ENCODE measurements at places on chromosomes 12 and 14.

- DNase-seq, result no peak
Measured at GRCh38 chr12:41407232-41407799, 219.2 kb downstream of the PDZRN4 start.

- DNase-seq, result no peak
Measured at GRCh38 chr14:94769391-94770250, at the start of gene GSC. Gene GSC, minus strand, starts transcription at chr14:94770113. Its CDS starts 98 bp downstream, at chr14:94770015.

DNA sequence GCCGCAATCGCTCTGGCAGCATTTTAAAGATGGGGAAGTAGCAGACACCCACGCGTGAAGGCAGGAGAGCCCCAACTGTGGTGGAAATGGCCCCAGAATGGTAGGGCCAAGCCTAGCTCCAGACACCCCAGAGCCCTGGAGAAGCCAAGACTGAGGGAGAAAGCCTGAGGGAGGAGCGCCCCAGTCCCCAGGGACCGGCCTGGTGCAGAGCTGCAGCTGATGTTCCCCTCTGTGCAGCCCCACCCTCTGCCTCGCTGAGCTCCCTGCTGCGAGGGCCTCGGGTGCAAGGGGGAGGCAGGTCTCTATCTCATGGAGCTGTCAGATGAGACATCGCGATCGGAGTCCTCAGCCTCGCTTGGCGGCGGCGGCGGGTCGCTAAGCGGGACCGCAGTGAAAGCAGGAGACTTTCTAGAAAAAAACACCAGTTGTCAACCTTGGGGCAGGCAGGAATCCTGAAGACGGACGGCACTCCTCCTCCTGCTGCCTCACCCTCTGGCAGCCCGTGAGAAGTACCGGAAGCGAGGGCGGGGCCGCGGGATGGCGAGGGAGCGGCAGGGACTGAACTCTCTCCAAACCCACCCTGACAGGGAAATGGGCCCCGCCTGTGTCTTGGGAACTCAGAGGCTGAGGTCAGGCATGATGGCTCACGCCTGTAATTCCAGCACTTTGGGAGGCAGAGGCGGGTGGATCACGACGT is 6.0 kb downstream of the GAPDH start:
- no peak for DNase-seq

GRCh38 chr12:93819050-93819491 is 141.9 kb downstream of the CRADD start:
- peak; percentile 84 for DNase-seq

GRCh38 chr14:68703093-68703492 is 89.8 kb downstream of the ZFP36L1 start:
- DNase-seq, result no peak

DNA sequence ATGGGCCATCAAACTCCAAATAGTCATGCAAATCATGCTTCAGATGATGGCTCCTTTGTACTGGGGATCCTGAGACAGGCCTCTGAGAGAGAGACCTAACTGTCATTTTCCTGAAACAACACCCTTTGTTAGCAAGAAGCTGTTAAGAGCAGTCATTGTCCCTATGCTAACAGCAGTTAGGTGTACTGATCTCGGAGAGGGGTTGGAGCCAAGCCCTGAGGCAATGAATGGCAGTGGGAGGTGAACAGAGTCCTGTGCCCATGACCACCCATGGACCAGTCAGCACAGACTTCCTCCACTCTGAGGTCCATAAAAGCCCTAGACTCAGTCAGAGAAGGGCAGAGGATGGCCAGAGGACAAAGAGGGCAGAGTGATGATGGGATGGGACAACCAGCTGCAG is 747.6 kb upstream of the LRFN5 start:
- DNase-seq, result no peak

DNA sequence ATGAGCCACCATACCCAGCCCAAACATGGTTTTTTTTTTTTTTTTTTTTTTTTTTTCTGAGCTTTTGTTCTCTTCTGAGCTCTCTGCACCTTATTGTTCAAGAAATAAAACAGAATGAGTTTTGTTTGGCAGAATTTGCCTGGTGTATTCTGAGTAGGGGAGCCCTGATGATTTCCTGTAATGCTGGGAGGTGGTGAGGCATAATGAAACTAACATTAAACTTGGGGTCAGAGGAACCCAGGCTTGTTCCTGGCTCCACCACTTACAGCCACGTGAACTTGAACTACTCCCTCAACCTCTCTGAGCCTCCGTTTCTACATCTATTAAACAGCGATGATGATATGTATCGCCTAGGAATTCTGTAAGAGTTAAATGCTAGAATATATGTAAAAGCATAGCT is 276.3 kb upstream of the CRY1 start:
- no peak for DNase-seq

DNA sequence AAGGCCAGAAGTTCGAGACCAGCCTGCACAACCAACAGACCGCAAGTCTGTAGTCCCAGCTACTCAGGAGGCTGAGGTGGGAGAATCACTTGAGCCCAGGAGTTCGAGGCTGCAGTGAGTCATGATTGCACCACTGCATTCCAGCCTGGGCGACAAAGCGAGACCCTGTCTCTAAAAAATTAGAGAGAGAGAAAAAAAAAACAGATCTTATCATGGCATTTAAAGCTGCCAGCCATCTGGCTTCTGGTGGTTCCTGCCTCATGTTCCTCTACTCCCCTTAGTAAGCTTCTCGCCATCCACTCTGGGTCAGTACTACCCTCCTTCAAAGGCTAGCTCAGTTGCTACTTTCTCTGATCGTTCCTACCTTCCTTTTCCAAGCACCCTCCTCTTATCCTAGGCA is 16.1 kb downstream of the CLSTN3 start:
- DNase-seq, result no peak

DNA sequence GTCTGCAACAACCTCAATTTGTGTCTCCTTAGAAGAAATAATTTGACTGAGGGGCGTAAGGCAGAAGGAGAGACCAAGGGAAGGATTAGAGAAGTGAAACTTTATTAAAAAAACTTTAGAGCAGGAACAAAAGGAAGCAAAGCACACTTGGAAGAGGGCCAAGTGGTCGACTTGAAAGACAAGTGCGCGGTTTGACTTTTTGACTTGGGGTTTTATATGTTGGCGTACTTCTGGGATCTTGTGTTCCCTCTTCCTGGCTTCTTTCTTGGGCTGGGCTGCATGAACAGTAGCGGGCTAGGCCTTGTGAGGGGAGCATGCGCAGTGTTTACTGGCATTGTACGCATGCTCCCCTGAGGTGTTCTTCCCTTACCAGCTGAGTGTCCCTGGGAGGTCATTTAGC is 369.3 kb upstream of the DCN start:
- no peak for DNase-seq

GRCh38 chr12:56836800-56837663 is 73.9 kb downstream of the HSD17B6 start:
- no peak for DNase-seq

DNA sequence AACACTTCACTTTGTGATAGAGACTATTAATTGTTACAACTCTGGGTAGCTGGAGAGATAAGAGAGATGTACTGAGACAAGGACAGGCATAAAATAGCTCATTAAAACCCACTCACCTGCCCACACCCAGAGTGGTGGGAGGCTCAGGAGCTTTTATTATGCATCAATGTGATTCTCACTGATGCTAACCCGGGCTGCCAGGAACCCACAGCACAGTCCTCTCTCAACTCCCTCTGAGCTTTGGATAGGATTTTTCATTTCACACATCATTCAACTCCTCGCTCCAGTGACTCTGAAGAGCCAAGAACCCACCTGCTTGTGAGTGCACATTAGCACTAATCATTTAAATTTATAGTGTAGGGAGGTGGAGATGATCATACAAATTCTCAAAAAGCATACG is 827.9 kb downstream of the FLRT2 start:
- no peak for DNase-seq

DNA sequence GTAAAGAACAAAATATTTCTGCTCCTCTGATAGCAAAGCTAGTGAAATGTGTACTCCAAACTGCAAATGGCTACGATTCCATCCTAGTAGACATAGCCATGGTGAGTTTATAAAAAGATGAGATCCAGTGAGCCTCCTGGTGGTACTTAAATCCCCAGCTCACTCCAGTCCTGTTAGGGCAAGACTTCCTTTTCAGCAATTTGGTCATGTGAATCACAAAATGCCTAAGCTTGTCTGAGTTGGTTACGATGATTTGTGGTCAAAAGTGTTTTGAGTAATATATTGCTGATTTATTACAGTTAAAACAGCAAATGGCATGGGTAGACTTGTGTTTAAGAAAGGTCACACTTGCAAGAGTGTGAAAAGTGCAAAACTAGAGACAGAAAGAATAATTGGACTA is 102.7 kb upstream of the NAV3 start:
- DNase-seq, result no peak

DNA sequence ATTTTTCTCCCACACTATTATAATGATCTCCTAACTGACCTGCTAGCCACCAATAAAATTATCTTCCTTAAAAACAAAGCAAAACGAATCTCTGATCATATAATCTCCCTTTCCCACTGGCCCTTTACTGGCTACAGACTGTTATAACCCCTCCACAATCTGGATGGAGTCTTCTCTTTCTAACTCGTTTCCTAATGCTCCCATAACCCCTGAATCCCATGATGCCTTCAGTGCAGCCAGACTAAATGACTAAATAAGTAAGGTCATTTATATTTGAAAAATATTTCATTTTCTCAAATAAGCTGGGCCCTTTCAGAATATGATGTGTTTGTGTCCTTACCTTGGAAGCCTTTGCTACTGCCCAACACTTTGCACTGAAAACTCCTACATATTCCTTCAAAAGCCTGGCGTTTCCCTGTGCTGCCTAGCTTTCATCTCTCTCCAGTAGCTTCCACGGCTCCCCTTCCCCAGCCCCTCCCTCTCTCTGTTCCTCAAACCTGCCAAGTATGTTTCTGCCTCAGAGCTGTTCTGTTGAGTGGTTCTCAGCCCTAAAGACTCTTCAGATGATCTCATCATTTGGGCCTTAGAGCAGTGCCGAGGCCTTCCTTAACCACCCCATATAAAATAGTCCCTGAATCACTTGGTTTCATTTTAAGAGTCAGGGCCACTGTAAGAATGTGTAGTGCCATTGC is 91.7 kb downstream of the MYRFL start:
- DNase-seq, result no peak

GRCh38 chr14:98665007-98665406 is 607.0 kb downstream of the BCL11B start:
- DNase-seq, result no peak

DNA sequence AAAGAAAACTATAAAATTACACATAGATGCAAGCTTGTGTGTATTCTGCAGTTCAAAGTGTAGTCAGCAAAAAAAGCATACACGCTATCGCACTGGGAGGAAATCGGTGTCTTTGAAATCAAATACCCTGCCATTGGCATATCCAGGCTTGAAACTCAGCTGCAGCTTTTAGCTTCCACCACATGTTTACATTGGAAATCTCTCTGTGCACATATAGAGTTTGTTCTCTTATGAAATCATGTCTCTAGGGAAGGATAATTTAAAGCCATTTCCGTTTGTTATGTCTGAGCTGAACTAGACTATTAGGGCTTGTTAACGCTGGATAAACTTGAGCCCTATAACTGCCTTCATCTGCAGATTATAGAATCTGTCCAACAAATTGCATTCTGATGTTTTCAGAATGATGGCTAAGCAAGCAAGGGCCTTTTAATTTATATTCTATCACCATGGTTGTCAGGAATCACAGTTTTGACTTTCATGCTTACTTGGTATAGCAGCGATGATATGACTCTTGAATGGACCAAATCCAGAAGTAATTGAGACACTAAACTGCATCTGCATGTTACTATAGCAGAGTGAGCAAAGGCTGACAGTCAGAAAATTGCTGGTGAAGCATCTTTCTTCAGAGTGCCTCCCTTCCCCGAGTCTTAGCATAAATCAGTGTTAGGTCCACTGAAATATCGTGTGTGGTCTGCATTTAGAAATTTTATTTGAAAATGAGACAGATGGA is 442.8 kb downstream of the ZFP36L1 start:
- DNase-seq, result no peak

GRCh38 chr12:113273053-113273725 is 51.9 kb downstream of the TPCN1 start:
- no peak for DNase-seq

GRCh38 chr12:2099595-2099994 is 46.8 kb downstream of the CACNA1C start:
- DNase-seq, result no peak

- DNase-seq, result no peak
Measured at GRCh38 chr12:68276402-68276930, 23.1 kb upstream of the IL22 start.

DNA sequence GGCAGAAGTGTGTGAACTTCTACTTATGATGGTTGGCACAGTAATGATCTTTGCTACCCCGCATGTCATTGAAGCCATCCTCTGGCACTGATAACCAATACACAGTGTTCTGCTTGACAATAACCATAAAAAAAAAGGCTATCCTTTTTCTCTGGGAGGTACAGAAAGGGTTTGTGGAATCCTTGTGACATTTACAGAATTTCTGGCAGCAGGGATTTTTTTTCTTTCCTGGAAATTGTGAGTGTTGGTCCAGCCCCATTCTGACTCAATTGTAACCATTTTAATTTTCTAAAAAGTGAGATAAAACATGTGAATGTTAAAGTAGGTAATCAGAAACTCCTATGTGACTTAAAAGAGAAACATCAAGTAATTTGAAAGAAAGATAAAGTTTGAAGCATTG is 943.8 kb downstream of the TMTC2 start:
- DNase-seq, result no peak

GRCh38 chr14:94787092-94787491 is 17.2 kb upstream of the GSC start:
- DNase-seq, result no peak

DNA sequence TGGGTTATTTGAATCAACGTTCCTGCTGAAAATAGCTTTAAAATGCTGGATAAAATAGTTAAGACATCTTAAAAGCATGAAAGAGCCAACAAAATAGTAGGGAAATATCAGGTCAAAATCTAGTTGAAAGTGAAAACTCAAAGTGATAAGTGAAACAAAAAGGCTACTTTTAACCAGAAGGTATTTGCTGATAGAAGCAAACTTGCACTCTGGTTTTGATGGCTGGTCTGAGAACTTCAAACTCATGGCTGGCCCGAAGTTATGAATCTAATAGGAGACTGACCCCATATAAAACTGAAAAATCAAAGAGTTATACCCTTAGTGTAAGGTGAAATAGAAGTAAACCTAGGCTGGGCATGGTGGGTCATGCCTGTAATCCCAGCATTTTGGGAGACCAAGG is 66.3 kb upstream of the HOXC13 start:
- no peak for DNase-seq

DNA sequence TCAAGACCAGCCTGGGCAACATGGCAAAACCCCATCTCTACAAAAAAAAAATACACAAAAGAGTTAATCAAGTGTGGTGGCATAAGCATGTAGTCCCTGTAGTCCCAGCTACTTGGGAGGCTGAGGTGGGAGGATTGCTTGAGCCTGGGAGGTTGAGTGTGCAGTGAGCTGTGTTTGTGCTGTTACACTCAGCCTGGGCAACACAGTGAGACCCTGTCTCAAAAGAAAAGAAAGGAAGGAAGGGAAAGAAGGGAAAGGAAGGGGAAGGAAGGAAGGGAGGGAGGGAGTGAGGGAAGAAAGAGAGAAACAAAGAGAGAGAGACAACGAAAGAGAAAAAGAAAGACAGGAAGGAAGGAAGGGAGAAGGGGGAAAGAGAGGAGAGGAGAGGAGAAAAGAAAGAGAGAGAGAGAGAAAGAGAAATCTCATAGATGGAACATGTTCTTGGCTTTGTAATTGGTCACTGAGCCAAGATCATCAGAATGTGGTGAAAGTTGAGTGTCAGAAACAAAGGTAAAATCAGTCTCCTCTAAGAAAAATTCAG is 26.8 kb upstream of the NAP1L1 start:
- no peak for DNase-seq

- no peak for DNase-seq
Measured at GRCh38 chr12:2796187-2796666, 1.5 kb downstream of the FKBP4 start.
